ENCODE measurements at places on chromosomes 4 and X.
A peak's percentile ranks its signal among the peaks of the same experiment; 100 is the strongest.

DNA sequence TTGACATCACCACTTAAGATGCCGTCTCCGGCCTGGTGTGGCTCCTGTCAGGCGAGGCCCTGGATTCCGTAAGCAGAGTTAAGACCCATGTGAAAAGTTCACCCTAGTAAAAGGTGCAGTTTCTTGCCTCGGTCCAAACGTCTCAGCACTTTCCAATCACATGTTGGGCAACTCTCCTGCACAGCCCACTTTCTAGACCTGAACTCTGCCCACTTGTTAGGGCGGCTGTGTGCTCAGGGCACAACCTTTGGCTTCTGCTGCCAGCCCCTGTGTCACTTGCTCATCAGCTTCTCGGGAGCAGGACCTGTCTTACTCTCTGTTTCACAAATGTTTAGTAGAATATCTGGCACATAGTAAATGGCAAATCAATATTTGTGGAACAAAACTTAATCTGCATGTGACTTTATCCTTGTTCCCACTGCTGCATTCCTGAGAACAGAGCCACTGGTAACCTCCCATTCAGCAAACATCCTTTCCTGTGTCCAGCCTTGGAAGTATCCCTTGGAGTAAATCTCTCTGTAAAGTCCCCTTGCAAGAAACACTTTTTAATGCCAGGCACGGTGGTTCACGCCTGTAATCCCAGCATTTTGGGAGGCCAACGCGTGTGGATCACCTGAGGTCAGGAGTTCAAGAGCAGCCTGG is 38.7 kb upstream of the SH3RF1 start:
- DNase-seq: no peak

DNA sequence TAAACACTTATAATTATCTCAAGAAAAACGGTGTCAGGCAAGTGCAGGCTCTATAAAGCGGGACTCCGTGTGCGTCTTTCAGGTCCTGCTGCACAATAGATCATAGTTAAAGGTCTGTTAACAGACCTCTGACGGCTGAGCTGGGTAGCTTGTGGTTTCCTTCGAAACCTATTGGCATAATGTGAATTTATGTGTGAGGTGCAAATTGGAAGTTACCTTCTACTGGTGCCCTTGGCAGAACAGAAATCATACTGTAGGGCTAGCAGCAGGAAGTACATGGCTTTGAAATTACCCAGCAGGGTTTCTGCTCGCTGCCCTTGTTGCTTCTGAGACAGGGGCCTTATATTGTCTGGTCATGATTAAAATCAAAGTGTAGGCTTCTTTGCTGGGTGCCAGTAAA is 216.4 kb upstream of the HAND2 start:
- no peak for DNase-seq

DNA sequence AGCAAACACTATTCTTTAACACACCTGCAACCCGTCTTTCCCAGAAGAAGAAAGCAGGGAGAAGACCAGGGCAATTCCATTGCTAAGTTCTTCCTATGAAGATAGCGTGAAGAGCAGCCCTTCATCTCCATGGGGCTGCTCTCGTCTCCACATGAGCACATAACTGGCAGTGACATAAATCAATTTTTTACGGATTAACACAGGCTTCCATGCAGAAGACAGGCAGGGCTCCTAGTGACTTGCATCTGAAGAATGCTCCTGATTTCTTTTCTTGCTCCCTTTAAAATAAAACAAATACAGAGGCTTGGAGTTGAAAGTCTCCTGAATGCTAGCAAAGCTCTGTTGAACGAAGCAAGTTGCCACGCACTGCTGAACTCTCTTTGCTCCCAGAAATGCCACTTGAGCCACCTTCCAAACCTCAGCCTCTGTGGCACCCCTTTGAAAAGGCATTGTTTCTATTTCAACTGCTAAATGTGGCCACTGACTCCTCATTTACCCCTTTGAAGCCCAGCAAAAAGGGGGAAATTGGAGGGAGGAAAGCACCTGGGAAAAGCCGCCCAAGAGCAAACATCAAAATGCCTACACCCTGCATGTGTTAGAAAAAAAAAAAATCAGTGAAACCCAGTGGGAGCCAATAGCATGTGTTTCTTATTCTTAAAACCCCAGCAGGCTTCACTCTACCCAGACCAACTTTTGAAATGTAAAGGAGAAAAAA is 383.7 kb downstream of the IDS start:
- no peak for DNase-seq

- no peak for DNase-seq
These were observed 92.0 kb downstream of the IRF2 start for GRCh38 chr4:184382189-184382846.

DNA sequence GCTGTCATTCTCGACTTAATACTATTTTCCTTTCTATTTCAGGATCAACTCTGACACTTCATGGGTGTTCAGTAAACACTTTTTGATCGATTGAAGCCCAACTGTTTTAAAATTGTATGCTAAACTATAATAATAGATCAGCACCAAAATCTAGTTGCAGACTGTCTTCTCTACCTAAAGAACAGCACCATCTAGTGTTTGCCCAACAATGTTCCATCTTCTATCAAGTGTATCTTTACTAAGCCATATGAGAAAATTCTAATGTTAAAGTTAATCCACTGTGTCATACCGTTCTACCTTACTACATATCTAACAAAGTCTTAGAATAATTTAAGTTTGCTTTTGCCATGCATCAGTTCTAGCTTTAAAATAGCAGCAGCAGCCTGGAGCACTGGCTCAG is 113.0 kb upstream of the PRDX4 start:
- DNase-seq: no peak

- no peak for DNase-seq
These were observed 58.6 kb downstream of the DDX60L start for GRCh38 chr4:168421671-168422070.

DNA sequence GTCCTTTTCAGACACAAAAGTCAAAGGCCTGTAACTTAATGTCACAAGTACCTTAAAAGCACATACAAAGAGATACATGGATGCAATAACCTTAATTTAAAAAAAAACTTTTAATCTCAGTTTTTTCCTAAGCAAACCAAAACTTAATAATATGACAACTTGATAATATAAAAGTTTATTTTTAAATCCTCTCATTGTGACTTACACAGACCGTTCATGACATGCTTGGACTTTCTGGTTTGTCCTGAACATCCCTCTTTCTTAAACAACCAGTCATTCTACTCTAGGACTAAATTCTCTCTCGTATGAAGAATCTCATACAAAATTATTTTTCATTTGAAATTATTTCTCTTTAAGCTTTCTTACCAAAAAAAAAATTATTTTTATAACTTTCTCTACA is 43.1 kb upstream of the CYP2U1 start:
- no peak for DNase-seq

DNA sequence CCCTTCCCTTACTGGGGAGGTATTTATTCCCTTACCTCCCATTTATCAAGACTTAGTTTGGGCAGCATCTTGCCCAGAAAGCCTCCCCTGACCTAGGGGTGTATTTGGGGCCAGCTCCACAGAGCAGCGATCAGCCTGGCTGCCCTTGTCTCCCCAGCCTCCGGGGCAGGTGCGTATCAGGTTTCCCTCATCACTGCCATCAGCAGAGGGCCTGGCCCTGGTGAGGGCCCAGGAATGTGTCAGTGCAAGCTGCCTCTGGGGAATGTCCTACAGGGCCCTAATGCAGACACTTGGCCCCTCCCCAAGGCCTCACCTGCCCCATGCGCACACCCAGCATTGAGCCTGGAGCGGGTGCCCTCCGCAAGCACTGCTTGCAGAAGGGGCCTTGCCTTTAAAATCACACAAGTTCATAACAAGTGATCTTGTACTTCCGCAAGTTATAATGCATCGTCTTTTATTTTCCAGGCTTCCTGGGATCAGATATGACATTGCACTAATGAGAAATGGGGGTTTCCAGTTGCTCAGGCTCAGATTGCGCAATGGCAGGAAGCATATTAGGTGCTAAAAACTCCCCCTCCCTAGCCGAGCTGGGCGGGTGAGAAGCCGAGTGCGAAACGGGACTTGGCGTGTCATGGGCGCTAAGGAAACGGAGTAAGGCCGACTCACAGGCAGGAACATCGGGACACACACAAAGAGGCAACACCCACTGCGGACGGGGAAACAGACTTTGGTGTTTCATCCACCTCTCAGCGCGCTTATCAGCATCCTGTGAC is 25.4 kb upstream of the AFAP1 start:
- DNase-seq: no peak

GRCh38 chr4:243426-243825 is 61.8 kb downstream of the ZNF732 start:
- DNase-seq: no peak

DNA sequence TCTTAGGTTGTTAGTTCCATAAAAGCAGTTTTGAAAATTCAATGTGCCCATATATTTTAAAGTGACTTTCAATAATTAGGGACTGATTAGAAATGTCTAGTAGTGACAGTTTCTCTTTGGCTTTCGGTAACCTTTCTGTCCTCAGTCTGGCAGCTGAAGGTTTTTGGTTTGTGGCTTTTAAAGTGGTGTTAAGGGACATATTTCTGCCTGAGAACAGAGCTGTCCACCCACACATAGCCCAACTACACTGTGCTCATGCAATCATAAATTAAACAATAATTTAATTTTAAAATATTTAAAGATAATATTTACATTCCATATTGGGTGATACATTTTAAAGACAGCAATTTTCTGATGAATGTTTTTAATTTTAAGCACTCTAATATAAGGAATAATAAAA is 335.0 kb upstream of the TENM3 start:
- no peak for DNase-seq

DNA sequence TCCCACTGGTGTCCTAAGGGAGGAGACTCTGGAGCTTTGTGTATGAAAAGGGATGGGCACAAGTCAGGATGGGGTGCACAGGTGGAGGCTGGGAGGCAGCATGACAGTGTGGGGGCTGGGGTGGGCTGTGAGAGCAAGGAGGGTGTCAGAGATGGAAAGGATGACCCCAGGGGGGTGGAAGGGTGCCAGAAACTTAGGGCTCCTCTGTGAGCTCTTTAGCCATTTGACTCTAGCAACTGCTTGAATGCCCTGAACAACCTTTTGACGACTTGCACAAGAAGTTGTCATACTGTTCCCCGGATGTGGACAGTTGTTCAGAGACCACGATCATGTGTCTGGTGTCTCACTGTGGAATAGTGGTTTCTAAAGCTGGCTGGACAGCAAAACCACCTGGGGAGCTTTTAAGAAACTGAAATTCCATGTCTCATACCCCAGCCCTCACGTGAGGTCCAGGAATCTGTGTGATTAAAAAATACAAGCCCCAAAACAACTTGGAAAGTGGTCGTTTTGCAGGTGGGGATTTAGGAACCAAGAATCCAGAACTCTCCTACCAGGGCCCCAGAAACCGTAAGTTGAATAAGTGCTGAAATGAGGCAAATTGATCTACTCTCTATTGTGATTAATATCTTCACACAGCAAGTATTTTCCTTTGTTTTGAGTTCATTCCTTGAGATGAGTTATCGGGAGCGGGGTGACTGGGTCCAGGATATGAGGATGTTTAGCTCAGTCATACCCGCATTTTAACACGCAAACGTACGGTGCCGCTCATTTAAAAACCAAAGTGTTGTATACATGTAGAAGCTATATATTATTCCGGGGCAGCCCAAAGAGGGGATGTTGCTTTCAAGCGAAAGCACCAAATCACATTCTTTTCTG is 3.4 kb downstream of the RHOH start:
- DNase-seq: peak; percentile 61

DNA sequence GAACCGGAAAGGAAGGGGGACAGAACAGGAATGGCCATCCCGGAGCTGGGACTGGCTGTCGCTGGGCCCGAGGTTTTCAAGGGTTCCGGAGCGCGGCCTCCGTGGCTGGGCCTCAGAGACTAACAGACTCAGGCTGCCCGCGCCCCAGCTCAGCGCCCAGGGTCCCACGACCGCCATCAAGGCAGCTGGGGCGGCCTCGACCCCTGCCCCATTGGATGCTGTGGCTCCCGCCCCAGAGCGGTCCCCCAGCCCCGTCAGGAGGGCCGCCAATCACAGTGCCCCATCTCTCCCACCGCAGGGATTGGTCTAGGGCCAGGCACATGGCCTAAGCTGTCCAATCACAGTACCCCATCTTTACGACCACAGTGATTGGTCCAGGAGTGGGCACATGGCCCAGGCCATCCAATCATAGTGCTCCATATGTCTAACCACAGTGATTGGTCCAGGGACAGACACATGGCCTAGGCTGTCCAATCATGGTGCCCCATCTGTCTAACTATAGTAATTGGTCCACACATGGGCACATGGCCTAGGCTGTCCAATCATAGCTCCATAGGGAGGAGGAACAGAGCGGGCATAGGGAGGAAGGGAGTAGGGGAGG is 105.3 kb upstream of the NKX1-1 start:
- no peak for DNase-seq

DNA sequence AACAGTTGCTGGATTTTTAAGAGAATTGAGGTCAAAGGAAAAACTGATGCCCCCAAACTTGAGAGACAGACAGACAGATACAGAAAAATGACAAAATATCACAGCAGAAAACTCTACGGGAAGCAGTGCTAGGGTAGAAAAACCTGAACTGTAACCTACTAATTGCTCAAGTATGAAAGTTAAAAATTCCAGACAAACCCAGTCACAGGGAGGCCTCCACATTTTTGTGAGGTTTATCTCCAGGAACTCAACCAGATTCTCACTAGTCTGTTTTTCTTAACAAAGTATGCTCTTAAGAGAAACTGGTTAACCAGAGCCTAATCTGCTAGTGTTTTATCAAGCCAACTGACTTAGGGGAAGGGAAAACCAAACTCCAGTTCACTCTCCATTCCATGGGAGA is 19.9 kb upstream of the PPP3CA start:
- no peak for DNase-seq

DNA sequence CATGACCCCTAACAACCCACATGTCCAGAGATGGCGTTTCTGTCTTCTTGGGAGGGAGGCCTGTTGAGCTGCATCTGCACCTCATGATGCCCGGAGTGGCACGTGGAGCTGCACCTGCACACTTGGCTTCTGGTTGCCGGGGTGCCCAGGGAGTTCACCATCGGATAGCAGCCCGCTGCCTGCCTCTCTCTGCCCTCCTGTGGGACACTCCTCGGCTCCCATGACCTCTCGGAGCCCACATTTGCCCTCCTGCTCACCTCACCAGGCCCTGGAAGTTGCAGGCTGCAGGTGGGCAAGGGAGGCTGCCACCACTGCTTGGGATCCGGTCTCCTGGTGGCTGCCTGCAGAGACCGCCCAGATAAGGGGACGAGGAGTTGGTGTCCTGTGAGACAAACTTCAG is 74.1 kb downstream of the TRAPPC11 start:
- DNase-seq: no peak

GRCh38 chrX:130834149-130834548 is 68.9 kb downstream of the ENOX2 start:
- no peak for DNase-seq

- DNase-seq: no peak
These were observed 57.1 kb downstream of the KIAA0232 start for GRCh38 chr4:6839579-6839978.

- no peak for DNase-seq
These were observed 154.1 kb upstream of the CPEB2 start for GRCh38 chr4:14848229-14848628.

- DNase-seq: no peak
These were observed 395.9 kb upstream of the INTU start for GRCh38 chr4:127236889-127237288.

- DNase-seq: no peak
These were observed 29.7 kb upstream of the ADH6 start for GRCh38 chr4:99248714-99249113.

- no peak for DNase-seq
These were observed 144.2 kb downstream of the PDLIM5 start for GRCh38 chr4:94595880-94596483.
